ENCODE measurements at places on chromosomes 11 and 22.
A peak's percentile ranks its signal among the peaks of the same experiment; 100 is the strongest.

DNA sequence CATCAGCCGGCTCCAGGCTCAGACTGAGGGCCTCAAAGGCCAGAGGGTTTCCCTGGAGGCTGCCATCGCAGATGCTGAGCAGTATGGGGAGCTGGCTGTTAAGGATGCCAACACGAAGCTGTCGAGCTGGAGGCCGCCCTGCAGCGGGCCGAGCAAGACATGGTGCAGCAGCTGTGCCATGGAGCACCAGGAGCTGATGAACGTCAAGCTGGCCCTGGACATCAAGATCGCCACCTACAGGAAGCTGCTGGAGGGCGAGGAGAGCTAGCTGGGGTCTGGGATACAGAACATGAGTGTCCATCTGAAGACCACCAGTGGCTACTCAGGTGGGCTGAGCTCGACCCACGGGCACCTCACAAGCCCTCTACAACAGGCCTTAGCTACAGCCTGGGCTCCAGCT, 4.0 kb upstream of the SCUBE2 start:
- no peak for DNase-seq

DNA sequence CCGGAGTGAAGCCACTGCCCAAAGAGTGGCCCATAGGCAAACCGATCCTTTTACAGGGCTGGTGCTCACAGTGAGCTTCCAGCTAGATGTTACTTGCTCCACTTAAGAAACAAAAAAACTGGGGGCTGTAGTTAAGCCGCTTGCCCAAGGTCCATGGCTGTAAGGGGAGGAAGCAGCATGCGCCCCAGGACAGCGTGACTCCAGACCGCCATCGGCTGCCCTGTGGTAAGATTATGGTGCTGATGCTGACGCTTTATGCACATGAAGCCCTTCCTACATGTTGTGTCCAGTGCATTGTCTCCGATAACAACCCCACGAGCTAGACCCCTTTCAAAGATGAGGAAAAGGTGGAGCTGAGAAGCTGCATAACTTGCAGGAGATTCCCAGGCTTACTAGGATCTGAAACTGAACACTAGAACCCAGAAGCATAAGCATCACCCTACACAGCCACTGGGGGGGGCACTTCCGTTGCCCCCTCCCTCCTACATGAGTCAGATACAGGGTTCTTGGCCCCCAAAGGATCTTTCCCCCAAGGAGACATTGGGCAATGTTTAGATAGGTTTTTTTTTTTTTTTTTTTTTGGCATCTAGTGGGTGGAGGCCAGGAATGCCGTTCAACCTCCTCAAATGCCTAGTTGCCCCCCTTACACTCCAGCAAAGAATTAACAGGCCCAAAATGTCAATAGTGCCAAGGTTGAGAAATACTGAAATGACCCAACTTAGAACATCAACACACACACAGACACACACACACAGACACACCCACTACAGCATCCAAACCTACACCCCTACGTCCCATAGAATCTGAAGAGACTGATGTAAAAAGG, 53.9 kb downstream of the MN1 start:
- DNase-seq = no peak

GRCh38 chr11:118827118-118827517, 36.2 kb upstream of the DDX6 start:
- DNase-seq = no peak

DNA sequence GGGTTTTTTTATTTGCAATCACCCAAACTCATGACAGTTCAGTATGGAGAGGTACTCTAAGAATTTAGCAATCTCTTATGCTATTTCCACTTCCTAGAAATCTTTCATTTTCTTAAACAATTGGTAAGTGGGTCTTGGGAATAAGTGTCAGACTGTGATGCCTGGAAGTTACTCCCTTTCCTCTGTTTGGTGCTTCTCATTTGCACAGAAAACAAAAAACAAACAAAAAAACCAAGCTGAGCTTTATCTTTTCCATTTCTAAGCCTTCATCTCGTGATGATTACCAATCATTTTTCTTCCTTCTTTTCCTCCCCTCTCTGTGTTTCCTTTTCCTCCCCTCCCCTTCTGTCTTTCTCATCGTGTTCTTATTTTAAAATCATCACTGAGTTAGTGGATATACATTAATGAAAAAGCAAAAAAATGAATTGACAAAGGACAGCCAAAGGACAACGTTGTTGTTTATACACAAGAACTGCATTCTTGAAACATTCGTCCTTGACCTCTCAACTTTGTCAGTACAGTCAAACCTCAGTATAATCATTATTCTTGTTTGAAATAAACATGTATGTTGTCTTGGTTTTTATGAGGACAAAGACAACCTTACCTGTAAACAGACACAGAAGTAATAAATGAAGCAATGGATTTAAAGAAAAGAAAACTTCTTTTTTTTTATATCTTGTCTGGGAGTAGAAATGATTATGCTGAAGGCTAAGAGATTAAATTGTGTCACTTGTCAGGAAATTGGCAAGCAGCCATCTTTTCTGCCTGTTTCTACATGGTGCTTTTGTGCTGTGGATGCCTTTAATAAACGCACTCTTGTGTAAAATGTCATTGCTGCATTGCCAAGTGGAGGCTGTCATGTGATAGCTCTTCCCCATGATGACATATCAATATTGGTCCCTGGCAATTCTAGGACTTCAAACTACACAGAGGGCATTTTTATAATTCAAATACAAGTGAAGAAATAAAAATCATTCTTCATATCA, 803.2 kb upstream of the CCDC90B start:
- DNase-seq = peak; percentile 96

Data from globus pallidus (tissue), 1 donor.